ENCODE measurements at places on chromosomes 3 and 15.

DNA sequence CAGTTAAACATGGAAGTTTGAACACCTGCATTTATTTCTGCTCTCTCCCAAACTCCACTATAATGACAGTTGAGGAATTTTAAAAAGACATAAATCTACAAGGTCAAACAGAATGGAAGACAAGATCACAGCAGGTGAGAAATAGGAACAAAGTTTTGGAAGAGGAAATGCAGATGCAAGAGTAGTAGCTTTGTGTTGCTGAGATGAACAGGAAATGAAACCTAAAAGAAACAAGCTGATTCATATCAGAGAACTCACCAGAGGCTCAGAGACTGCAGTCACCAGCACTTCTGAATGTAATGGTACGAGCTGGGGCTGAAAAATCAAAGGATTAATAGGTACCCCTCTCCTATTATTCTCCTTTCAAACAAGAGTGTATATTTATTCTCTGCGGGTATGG lies 459.9 kb downstream of the RAP2B start:
- no peak for DNase-seq

GRCh38 chr3:118675305-118675704 lies 359.3 kb downstream of the IGSF11 start:
- no peak for DNase-seq

GRCh38 chr3:126835472-126836219 lies 131.6 kb downstream of the CHCHD6 start:
- no peak for DNase-seq

DNA sequence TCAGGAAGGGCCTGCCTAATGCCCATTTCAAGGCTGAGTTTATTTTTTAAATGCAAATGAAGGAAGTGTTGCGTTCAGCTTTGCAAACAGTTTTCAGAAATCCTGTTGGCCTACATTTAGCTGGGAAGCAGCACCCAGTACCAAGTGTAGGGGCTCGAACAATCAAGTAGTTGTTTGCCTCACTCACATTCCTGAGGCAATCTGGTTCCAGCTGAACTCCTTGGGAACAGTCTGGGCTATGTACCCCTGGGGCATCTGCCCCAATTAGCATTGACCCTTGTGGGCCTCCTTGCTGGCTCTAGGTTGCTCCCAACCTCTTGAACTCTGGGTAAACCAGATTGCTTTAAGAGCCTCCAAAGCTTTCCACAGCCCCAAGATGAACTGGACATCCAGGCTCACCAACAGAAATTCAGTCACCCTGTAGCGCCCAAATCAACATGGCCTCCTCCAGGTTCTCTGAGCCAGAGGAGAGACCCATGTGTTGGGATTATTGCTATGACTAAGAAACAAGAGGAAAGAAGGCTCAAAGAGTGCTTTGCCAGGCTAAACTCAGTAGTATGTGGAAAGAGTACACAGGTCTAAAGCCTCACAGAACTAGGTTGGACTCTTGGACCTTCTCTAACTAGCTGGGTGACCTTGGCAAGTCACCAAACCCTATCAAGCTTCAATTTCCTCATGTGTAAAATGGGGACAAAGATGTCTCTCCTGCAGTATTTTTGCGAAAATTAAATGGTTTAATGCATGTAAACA lies 532.7 kb downstream of the SOX2 start:
- DNase-seq = no peak

DNA sequence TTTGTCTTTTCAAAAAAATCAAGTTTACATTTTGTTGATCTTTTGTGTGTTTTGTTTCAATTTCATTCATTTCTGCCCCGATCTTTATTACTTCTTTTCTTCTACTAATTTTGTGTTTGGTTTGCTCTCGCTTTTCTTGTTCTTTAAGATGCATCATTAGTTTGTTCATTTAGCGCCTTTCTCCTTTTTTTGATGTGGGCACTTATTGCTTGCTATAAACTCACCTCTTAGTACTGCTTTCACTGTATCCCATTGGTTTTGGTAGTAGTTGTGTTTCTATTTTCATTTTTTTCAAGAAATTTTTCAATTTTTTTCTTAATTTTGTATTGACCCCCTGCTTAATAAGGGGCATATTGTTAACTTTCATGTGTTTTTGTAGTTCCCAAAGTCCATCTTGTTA lies 34.4 kb downstream of the PRKCI start:
- DNase-seq = no peak

DNA sequence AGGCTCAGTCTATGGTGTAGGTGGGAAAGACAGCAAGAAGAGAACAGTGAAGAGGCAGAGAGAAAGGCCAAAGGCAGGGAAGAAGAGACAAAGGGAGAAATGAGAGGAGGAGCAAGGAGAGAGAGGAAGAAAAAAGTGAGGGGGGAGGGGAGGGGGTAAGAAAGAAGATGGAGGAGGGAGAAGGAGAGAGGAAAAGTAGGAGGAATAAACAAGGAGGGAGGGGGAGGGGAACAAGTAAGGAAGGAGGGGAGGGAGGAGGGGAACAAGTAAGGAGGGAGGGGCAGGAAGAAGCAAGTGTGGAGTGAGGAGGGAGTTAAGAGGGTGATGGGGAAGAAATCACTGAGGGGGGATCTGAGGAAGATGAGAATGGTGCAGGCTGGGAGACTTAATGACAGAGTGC lies 45.5 kb upstream of the FGD5 start:
- no peak for DNase-seq

All from amniotic stem cell (primary cell).